ENCODE measurements at places on chromosomes 16 and 17. TPM values are rescaled to one million over a fixed set of nuclear protein-coding genes. Genes with fewer than 3 reads are reported as not detected.

The TEKT3 gene
- not detected for total RNA-seq

The MT1F gene
- total RNA-seq: 0.33 TPM

The CAPNS2 gene
- total RNA-seq: 1.7 TPM

The GAN gene
- 12.4 TPM for total RNA-seq

The TNFRSF17 gene
- not detected for total RNA-seq

The PRSS8 gene
- not detected for total RNA-seq

The CRYBA1 gene
- total RNA-seq: not detected

The USP43 gene
- total RNA-seq: 0.98 TPM

The SLFN5 gene
- total RNA-seq: 25.5 TPM

The KRT33B gene
- not detected for total RNA-seq

The GRAP gene
- total RNA-seq: 85.6 TPM

The GALK1 gene
- 65.7 TPM for total RNA-seq

The KRT16 gene
- total RNA-seq: not detected

The UBALD2 gene
- total RNA-seq: 8.4 TPM

The PRCD gene
- under 0.01 TPM for total RNA-seq

The CHMP1A gene
- total RNA-seq: 163 TPM

The ITGAD gene
- not detected for total RNA-seq

The TMEM92 gene
- total RNA-seq: under 0.01 TPM

The SDR42E2 gene
- total RNA-seq: not detected

The TLCD3B gene
- total RNA-seq: not detected

The PIP4K2B gene
- 60.1 TPM for total RNA-seq

The TNFRSF12A gene
- total RNA-seq: 116 TPM

The PLD6 gene
- 3.3 TPM for total RNA-seq

The TNFSF13 gene
- total RNA-seq: 1.3 TPM

The MT4 gene
- not detected for total RNA-seq

The DHRS7C gene
- not detected for total RNA-seq

The LGALS9B gene
- not detected for total RNA-seq

The CRLF3 gene
- 20.2 TPM for total RNA-seq

The CETP gene
- total RNA-seq: 0.65 TPM

The GUCY2D gene
- total RNA-seq: not detected

The UMOD gene
- not detected for total RNA-seq

The TERB1 gene
- not detected for total RNA-seq

The WFDC1 gene
- not detected for total RNA-seq

The MYO15A gene
- total RNA-seq: 0.29 TPM

The EPX gene
- total RNA-seq: not detected

The CLDN7 gene
- total RNA-seq: 13.4 TPM

The LDHD gene
- 0.98 TPM for total RNA-seq

The CEMP1 gene
- total RNA-seq: not detected

The GPR179 gene
- not detected for total RNA-seq

The CFAP52 gene
- not detected for total RNA-seq

The GLIS2 gene
- 2.0 TPM for total RNA-seq
